ENCODE measurements at places on chromosomes 5 and 9.

GRCh38 chr5:53871050-53871449, 310.6 kb downstream of the NDUFS4 start:
- DNase-seq: no peak

DNA sequence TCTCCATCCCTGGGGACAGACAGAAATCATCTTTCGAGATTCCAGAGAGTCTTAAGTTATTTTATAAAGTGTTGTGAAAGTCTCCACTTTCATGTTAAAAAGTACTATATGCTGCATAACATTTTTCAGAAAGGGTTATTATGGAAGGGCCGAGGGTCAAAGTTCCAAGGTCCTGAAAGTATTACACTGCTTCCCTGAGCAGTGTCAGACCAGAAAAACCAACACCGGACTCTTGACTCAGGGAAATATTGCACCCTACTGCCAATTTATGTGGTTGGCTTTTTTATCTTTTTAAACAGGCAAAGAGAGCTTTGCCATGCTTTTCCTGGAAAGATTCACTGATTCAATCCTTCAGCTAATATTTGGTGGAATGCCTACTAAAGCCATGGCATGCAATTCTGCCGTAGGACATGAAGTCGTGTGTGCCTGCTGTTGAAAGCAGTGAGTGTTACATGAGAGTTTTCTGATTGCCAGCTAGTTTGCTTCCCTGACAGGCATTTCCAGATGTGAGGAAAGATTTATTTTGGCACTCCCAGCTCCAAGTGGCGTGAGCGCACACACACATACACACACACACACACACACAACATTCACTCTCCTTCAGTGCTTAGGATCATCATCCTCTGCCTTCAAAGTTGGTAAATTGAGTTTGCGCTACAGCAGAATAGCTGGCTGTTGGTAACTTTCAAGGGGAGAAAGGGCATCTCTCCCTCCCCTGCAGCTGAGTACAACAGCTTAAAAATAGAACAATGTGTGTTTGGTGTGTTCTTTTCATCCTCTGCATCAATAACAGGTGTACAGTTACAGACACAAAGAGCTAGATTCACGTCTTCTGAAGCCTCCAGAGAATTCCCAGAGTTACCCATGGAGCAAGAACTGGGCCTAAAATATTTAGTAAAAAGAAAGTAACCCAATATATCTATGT, 45.6 kb downstream of the SLC1A3 start:
- no peak for DNase-seq

- DNase-seq: no peak
These were observed 140.8 kb downstream of the PRR16 start for GRCh38 chr5:120604884-120605283.

- DNase-seq: no peak
These were observed 457.3 kb upstream of the ARRDC3 start for GRCh38 chr5:91840412-91840811.

DNA sequence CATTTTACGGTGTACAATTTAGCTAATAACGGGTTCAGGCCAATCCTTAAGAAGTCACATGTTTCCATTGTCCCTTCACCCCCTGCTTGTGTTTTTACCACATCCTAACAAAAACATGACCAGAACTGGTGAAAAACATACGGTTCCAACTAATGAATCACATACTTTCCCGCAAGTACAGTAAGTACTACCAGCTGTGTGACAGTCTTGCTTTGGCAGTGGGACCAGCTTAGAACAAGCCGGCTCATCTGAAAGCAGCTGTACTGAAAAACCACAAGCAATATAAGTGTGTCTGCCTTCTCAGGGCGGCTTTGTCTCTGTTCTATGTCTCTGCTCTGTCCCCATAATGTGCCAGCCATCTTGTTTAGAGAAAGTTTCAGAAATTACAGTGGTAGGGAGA, 242.5 kb downstream of the BNC2 start:
- DNase-seq: no peak

- DNase-seq: no peak
These were observed 31.2 kb downstream of the ZNF618 start for GRCh38 chr9:113907282-113907681.

DNA sequence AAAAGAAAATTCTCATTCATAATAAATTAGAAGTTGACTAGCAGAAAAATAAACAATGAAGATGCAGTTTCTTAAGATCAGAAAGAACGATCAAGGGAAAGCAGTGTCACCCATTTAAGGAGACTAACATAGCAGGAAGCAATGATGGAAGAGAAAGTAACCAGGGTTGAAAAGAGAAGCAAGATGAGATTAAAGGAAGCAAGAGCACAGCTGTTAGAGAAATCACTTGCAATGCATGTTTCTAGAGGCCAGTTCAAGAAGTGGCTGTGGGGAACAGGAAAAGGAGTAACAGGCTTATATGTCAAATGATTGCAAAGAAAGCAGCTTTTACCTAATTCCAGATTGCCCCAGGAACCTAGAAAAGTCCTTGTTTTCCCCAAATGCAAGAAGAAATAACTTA, 46.8 kb upstream of the SLC1A1 start:
- DNase-seq: no peak

DNA sequence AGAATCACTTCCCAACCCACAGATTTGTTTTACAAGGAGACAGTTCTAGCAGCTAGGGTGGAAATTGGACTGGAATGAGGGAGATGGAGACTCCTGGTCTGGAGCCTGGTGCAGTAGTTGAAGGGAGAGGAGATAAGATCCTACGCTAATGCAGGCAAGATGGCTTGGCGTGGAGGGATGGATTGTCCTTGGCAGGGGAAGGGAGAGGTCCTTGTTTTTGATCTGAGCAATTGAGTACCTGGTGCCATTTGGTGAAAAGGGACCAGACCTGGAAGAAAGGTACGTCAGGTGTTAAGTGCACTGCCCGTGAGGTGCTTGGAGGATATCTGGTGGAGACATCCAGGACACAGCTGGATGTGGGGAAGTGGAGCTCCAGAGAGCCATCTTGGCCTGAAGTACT, 35.7 kb downstream of the ANGPTL2 start:
- no peak for DNase-seq

GRCh38 chr9:33265211-33265865, 489 bp downstream of the CHMP5 start:
- DNase-seq: no peak

DNA sequence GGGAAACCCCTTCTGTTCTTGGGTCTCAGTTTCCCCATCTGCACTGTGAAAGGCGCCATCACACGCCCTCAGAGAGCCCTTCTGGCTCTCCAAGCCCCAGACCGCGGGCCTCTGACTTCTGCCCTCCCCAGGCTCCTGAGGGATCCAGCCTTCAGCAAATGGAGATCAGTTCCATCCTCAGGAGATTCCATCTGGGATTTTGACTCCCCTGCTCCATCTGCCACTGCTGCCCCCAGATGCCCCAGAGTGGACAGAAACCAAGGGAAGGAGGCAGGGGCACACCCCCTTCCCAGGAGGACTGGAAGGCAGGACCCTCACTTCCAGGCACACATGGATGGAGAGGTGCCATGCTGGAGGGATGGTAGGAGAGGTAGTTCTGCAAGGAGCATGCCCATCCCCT, 18.7 kb upstream of the RPS14 start:
- no peak for DNase-seq

GRCh38 chr5:37112383-37112991, 136.7 kb downstream of the CPLANE1 start:
- no peak for DNase-seq

GRCh38 chr9:95048225-95049087, 269.1 kb downstream of the FANCC start:
- DNase-seq: peak; percentile 7

DNA sequence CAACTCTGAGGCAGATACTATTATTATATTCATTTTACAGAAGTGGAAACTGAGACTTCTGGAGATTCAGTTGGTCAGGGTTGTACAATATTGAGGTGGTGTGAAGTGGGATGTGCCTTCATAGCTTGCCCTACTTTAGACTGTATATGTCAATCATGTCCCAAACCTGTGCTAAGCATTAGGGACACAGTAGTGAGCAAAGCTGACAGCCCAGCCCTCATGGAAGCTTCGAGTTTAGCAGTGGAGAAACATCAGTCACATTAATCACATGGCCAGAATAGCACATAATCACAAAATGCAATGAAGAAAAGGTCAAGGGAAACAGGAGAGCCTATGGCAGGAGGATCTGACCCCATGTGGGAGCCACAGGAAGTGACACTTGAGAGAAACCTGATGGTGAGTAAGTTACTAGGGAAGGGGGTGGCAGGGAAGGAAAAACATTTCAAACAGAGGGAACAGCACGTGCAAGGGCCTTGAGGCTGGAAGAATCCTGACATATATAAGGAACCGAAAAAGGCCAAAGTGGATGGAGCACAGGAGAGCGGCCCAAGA, 20.5 kb upstream of the RALGPS1 start:
- DNase-seq: no peak

- DNase-seq: no peak
These were observed 76.0 kb upstream of the KLF9 start for GRCh38 chr9:70490478-70490877.

GRCh38 chr5:82656341-82656761, 378.2 kb upstream of the RPS23 start:
- no peak for DNase-seq

GRCh38 chr5:72179816-72180440, 72.7 kb downstream of the MAP1B start:
- no peak for DNase-seq
